ENCODE measurements at places on chromosomes 1 and 21.
A peak's percentile ranks its signal among the peaks of the same experiment; 100 is the strongest.

- no peak for DNase-seq
Measured at GRCh38 chr1:1894354-1895059, 3.6 kb upstream of the GNB1 start.

- DNase-seq = no peak
Measured at GRCh38 chr21:38244885-38245869, 11.6 kb upstream of the KCNJ15 start.

DNA sequence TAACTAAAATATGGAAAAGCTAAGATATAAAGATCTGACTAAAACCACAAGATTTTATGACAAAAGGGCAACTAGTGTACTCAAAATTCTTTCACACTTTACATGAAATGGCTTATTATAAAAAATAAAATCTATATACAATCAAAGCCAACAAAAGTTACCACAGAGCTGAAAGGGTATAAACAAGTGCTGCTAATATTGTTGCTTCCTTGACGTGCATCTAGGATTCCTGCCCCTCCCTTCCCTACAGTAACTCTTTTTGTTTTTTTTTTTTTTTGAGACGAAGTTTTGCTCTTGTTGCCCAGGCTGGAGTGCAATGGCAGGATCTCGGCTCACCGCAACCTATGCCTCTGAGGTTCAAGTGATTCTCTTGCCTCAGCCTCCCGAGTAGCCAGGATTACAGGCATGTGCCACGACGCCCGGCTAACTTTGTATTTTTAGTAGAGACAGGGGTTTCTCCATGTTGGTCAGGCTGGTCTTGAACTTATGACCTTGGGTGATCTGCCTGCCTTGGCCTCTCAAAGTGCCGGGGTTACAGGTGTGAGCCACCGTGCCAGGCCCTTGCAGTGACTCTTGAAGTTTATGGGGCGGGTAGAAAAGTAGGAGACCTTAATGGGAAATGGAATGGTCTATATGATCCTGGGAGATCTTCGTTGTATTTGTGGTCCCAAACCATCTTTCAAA, 4.5 kb downstream of the SRSF4 start:
- no peak for DNase-seq

DNA sequence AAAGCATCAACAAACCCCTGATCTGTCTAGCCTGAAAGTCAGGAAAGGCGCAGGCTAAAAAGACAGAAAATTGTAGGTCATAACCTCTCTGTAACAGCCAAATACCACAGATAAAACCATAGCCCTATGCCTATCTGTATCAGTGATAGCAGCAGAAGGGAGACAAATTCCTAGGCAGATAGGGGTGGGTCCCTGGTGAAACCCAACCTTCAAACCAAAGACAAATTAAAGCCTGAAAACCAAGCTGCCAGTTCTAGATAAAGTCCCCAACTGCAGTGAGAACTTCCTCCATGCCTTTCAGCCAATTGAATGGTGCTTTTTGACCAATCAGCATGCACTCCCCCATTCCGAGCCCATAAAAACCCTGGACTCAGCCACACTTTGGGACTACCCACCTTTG, 115.3 kb downstream of the NTPCR start:
- DNase-seq = no peak

GRCh38 chr1:211527888-211528287, 35.9 kb upstream of the RD3 start:
- no peak for DNase-seq

GRCh38 chr1:226248091-226248490, 24.6 kb downstream of the MIXL1 start:
- no peak for DNase-seq

- peak; percentile 78 for DNase-seq
Measured at GRCh38 chr1:51070011-51070410, 32.0 kb upstream of the C1orf185 start.

- DNase-seq = no peak
Measured at GRCh38 chr21:28069450-28069923, 923.2 kb downstream of the LTN1 start.

DNA sequence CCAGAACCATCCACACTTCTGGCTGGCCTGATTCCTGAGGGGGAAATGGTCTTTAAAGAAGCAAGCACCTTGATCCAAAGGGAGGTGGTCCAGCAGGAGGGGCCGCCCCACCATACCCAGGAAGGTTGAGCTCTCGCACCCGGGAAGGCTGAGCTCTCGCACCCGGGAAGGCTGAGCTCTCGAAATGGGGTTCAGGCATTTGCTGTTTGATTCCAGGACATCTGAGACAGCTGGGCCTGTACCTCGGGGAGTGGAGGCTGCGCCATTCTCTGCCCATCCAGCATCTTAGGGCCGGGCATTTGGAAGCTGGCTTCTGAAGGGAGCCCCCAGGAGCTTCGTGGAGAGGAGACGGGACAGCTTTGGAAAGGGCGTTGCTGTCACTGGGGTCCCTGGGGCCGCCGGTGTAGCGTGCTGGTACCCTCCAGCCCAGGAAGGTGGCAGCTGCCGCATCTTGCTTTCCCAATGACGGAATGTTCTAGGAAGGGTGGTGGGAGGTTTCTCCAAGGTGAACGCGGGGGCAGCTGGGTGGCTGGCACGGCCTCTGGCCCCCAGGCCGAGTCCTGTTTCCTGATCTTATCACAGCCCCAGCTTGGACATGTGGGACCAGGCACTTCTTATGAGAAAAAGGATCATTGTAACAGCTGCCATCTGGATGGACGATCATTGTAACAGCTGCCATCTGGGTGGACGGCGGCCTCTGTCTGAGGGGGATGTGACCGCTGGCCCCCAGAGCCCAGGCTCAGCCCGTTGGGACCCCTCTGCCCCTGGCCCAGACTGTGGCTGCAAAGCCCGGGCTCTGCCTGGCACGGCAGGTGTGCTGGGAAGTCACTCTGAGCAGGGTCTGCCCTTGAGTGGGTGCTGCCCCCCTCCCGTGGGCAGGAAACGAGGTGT, 61.6 kb downstream of the COL18A1 start:
- no peak for DNase-seq

DNA sequence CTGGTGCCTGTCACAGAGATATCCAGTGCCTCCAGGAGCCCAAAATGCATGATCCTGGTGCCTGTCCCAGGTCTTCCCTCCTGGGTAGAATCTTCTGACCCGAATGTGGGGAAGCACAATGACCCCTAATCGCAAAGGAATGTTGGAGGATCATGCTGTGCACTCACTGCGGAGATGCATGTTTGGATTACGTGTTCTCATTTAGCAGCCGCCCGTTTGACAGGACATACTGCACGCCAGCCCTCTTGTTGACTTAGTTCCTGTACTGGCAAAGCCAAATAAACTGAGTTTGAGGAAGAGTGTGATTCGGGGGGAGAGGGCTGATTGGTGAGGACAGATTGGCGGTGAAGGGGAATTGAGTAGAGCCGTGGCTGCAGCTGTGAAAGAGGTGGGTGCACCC, 85.9 kb upstream of the SIM2 start:
- DNase-seq = no peak

- no peak for DNase-seq
Measured at GRCh38 chr1:67148516-67149178, 13.9 kb upstream of the C1orf141 start.

- no peak for DNase-seq
Measured at GRCh38 chr21:26060335-26061115, 110.0 kb downstream of the APP start.

DNA sequence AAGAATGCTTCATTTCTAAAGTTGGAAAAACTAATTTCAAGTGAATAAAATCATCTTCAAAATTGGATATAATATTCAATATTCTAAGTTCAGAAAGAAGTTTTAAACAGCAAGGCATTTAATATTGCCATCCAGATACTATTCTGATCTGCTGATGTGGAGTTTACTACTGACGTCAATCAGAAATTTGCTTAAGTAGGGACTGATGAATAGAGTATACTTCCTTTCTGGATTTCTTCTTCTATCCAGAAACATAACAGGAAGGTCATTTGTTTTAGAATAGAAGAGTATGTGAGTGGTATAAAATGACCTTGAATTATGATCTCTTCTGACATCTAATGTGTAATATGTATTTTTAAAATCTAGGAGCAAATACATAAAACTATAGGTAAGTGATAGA, 308.1 kb upstream of the ADGRL2 start:
- no peak for DNase-seq

Data from COR-L47 (cell line).